ENCODE measurements at places on chromosomes 11 and 22.

GRCh38 chr11:22879630-22880029 lies 19.4 kb upstream of the CCDC179 start:
- DNase-seq, result no peak

GRCh38 chr11:77636731-77637344 lies 756 bp downstream of the CLNS1A start:
- no peak for DNase-seq

GRCh38 chr11:30825723-30826122 lies 239.6 kb upstream of the MPPED2 start:
- DNase-seq, result no peak

- DNase-seq, result peak; percentile 28
Measured at GRCh38 chr11:118438314-118438931, 2.1 kb downstream of the KMT2A start.

GRCh38 chr11:129374081-129374992 lies 1.3 kb upstream of the BARX2 start:
- no peak for DNase-seq

GRCh38 chr22:28899199-28899853 lies 16.0 kb downstream of the ZNRF3 start:
- DNase-seq, result peak; percentile 16

- no peak for DNase-seq
Measured at GRCh38 chr11:117610901-117611300, 186.1 kb downstream of the DSCAML1 start.

DNA sequence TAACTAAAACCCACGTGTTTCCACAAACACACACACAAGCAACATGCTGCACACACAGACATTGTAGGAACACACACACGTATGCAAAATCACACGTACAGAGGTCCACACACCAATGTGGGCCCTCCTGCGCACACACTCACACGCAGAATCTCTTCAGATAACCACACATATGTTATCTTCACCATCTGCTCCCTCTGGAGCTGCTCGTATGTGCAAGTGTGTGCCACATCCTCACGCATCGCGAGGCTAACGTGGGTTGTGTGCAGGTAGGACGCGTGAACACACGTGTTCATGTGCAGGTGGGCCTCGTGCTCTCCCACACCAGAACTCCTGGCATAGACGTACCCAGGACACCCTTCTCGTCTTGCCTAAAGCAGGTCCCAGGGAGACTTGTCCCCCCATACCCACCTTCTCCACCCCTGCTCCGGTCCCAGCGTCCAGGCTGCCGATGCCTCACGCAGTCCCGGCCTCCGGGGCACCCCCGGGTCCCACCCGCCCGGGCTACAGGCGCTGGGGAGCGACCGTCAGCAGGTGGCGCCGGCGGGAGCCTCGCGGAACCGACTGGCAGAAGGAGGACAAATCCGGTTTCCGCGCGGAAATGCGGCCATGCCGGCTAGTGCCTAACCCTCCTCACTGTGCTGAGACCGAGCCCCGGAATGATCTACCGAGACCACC lies 10.3 kb upstream of the IGSF9B start:
- DNase-seq, result peak; percentile 69

DNA sequence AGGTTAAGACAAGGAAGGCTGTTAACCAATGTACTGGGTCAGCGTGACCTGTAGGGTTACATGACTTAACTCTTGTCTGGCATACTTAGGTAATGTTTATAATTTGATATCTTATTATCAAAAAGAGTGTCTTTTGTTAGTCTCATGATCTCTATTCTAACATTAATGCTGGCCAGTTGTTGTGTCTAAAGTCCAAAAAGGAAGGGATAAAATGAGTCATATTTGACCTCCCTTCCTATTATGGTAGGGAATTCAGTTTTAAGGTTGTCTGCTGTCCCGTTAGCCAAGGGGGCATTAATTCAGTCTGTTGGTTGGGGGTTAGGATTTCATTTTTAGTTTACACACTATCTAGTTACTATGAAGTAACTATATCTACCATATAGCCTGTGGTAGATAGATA lies 364.0 kb downstream of the GRM5 start:
- DNase-seq, result no peak

DNA sequence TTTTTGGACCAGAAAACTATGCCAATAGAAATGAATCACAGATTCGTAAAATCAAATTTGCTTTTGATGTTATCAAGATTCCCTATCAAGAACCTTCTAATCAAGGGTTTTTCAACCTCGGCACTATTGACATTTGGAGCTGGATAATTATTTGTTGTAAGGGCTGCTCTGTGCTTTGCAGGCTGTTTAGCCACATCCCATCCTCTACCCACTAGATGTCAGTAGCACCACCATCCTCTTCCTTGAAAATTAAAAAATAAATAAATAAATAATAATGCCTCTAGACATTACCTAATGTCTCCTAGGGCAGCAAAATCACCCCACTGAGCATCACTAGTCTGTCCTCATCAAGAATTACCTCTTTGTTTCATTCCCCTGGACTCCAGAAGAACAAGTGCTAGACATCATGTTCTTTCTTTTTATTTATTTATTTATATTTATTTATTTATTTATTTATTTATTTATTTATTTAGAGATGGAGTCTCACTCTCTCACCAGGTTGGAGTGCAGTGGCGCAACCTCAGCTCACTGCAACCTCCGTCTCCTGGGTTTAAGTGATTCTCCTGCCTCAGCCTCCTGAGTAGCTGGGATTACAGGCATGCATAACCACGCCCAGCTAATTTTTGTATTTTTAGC lies 744.7 kb downstream of the KCNA4 start:
- no peak for DNase-seq

DNA sequence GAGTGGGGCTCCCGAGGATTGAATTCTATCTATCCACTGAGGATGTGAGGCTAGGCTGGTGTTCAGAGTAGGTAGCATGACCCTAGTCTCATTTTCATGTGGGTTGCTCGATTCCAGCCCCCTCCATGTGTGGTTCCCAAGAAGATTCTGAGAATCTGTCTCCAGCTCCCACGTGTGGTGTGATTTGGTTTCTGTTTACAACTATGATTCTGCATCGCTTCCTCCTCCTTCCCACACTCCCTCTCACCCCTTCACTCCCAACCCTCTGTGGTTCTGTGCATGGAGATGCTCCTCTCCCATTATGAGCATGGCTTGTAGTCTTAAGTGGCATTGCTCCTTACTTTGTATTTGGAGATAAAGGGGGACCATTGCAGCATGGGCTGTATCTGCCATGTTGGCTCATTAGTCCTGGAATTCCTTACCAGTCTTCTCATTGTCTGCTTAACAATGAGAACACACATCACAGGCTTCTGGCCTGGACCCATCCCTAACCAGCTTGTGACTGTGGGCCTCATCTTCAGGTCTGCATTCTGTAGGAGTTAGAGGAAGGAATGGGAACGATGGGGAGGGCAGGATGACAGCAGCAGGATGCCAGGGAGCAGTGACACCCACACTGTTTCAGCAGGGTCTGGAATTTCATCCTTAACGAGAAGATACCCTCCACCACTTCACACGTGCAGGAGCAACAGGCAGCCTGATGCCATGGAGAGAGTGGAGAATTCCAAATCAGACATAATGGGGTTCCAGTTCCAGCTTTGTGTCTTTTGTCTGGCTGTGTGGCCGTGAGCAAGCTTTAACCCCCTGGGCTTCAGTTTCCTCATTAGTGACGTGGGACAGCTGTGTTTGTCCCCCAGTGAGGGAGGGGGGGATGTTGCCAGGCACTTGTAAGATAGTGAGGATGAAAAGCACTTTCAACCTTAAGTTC lies 86.0 kb downstream of the CCDC81 start:
- DNase-seq, result no peak

GRCh38 chr11:85810521-85810870 lies 445 bp downstream of the SYTL2 start:
- no peak for DNase-seq

DNA sequence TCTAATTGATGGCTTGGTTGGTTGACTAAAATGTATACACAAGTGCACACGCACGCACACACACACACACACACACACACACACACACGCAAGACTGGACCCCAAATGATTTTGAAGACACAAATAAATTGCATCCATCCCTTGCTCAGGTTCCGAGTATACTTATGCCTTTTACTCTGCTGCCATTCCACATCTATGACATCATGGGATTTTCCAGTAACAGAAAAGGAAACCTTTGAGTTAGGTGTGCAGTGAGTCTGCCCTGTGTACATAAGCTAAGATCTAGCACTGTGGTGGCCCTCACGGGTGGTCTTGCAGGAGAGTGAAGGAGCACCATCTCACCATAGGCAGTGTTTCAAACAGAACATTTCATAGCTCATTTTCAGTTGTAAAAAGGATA lies 20.5 kb upstream of the LARGE1 start:
- DNase-seq, result no peak

- DNase-seq, result no peak
Measured at GRCh38 chr11:45180179-45180847, 33.9 kb downstream of the PRDM11 start.

GRCh38 chr22:48431536-48432315 lies 1395.9 kb downstream of the BRD1 start:
- no peak for DNase-seq

- DNase-seq, result no peak
Measured at GRCh38 chr22:23832226-23833016, 6.4 kb downstream of the DERL3 start.

GRCh38 chr11:34525888-34526657 lies 12.5 kb upstream of the ELF5 start:
- DNase-seq, result no peak

- peak; percentile 11 for DNase-seq
Measured at GRCh38 chr11:44950031-44950624, 555 bp downstream of the TP53I11 start.

GRCh38 chr11:125401746-125402145 lies 94.3 kb downstream of the FEZ1 start:
- no peak for DNase-seq

DNA sequence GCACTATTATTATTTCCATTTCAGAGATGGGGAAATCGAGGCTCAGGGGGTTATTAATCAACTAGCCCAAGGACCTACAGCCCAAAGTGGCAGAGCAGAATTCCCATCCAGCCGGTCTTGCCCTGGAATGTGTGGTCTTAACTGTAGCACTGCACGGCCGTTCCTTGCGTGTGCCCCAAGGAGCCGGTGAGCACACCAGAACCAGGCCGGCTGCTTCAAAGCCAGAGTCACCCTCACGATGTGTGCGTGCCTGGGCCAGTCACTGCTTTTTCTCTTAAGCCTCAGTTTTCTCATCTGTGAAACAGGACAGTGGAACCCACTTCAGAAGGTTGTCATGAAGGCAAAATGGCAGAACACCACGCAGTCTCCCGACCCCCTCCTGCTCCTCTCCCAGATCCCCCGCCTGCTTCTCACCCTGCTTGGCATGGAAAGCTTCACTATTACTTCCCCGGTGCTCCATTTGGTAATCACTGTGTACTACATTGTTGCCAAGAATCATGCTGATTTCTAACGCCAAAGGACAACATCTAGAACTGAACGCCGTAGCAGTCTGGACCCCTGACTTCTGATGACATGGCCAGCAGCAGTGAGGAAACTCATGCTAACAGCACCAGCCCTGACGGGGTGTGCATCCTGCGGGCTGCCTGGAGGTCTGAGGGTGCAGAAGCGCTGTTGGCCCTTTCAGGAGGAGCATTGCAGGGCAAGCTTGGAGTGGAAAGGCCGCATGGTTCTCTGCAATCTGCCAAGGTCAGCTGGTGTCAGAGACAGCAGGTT lies 106.8 kb upstream of the B3GAT1 start:
- no peak for DNase-seq

All from stimulated activated CD4-positive, alpha-beta T cell treated with anti-CD3 and anti-CD28 coated beads, Interleukin-1b, Interleukin-23, amount 100 ng/mL, for 48 hours (primary cell).